ENCODE measurements at places on chromosomes 5 and 9.

GRCh38 chr9:8382777-8383527 is 583.4 kb upstream of the DMAC1 start:
- DNase-seq, result no peak

GRCh38 chr9:109297899-109298298 is 23.0 kb downstream of the EPB41L4B start:
- DNase-seq, result no peak

GRCh38 chr5:61401726-61402125 is 69.7 kb downstream of the ZSWIM6 start:
- no peak for DNase-seq

- no peak for DNase-seq
Measured at GRCh38 chr5:132877938-132878337, 4.5 kb downstream of the LEAP2 start.

- no peak for DNase-seq
Measured at GRCh38 chr5:154783774-154784460, 28.7 kb downstream of the LARP1 start.

DNA sequence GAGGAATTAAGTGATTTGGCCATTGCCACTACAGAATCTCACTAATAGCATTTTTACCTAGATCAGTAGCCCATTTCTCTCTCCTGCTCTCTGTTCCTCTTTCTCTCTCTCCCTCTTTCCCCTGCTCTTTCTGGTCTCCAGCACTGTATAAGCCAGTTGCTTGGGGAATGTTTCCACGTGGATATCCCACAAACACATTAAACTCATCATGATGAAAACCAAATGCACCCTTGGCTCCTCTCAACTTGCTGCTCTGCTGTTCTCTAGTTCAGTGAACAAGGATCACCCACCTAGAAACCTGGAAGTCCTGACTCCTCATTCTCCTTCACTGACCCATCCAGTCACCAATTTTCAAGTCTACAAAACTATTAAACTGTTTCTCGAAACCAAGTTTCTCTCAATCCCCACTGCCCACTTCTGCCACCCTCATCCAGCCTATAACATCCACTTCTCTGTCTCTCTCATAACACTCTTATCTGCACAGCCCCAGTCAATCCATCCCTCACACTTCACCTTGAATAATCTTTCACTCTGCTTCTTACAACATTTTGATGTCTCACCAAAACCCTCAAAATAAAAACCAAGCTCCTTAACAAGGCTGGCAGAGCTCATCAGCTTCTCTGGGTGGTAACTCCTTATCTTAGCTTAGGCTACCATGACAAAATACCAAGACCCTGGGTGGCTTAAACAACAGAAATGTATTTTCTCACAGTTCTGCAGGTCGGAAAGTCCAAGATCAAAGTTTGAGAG is 79.3 kb downstream of the ARL15 start:
- no peak for DNase-seq

DNA sequence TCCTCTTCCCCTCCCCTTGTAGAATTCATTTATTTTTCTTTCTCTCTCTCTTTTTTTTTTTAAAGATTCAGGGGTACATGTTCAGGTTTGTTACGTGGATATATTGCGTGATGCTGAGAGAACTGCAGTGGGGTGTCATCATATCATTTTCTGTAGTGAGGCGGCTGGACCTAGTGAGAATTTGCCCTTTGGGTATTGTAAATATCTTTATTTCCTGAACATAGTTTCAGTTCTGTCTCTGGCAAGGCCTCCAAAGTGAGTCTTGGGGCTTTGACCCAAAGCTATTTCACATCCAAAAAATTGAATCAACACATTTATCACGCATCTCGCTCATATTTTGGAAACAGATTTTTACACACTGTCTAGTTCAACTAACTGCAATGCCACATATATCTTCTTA is 25.4 kb upstream of the MYOT start:
- DNase-seq, result no peak

- DNase-seq, result no peak
Measured at GRCh38 chr9:104725014-104725413, 22.5 kb upstream of the NIPSNAP3A start.

DNA sequence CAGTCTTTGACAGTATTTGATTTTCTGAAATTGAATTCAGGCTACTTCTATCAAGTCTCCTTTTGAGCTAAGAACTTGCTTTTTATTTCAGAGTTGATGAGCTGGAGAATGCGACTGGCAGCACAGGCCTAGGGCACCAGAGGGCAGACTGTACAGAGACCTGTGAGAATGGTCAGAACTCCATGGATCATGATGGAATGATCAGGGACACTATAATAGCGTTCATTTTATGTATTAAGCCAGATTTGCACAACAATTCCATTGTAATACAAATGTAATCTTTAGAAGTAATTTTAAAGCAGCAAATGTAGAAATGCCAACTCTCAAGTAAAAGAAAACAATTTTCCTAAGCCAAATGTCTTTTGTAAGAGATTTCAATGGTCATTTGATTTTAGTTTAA is 902.4 kb downstream of the NR2F1-AS1 start:
- no peak for DNase-seq

DNA sequence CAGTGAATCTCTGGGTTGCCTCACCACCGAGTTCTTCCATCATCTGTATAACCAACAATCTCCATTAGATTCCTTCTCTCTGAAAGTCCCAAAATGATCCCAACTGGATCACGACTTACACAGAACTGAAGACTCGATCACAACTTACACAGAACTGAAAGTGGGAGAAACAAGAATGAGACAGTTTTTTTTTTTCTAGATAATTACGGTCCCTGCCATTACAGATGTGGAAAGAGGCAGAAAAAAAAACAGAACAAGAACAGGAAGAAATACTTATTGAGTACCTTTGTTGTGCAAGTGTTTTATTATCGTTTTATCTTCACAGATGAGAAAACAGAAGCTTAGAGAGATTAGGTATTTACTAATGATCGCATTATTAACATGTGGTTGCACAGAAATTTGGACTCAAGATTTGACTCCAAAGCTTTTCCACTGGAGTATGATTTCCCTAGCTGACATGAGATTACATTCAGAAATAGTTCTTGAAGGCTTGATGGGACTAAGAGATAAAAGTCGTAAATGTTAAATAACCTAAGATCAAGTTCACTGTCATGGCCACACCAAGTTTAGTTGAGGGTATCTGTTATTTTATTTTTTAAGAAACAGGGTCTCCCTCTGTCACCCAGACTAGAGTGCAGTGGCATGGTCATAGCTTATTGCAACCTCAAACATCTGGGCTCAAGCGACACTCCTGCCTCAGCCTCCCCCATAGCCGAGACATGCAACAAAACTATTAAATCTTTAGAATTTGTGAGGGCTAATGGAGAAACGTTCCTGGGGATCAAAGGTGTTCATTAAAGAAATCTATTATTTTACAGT is 8.9 kb downstream of the PLK2 start:
- no peak for DNase-seq

GRCh38 chr9:79129865-79130480 is 441.8 kb upstream of the TLE4 start:
- DNase-seq, result no peak

DNA sequence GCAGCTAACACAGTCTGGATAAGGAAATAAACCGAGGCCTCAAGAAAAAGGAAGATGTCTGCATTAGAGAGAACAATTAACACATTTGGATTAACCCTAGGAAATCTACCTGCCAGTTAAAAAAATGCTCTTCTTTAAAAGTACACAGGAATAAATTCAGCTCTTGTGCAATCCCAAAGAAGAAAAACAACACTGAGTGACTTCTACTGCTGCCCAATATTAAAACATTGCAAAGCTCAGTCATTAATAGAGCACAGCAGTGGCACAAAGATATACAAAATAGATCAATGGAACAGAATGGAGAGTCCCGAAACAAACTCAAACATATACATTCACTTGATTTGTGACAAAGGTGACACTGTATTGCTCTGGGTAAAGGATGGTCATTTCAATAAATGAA is 119.7 kb downstream of the GNAQ start:
- no peak for DNase-seq

- no peak for DNase-seq
Measured at GRCh38 chr9:109652971-109653370, 127.0 kb upstream of the PALM2AKAP2 start.

- DNase-seq, result no peak
Measured at GRCh38 chr9:109779711-109780452, at the start of gene PALM2AKAP2. PALM2AKAP2 (plus strand) TSS chr9:109780198; CDS start chr9:109780489, 291 bp downstream.

DNA sequence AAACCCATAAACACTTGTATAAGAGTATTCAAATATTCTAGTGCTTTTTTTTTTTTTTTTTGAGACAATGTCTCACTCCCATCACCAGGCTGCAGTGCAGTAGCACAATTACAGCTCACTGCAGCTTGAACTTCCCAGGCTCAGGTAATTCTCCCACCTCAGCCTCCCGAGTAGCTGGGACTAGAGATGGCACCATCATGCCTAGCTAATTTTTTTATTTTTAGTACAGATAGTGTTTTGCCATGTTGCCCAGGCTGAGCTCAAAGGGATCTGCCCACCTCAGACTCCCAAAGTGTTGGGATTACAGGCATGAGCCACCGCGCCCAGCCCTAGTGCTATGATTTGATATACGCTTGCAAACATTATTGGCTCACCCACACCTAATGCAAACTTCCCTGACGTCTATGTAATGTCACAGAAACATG is 11.8 kb downstream of the IL6ST start:
- DNase-seq, result no peak

DNA sequence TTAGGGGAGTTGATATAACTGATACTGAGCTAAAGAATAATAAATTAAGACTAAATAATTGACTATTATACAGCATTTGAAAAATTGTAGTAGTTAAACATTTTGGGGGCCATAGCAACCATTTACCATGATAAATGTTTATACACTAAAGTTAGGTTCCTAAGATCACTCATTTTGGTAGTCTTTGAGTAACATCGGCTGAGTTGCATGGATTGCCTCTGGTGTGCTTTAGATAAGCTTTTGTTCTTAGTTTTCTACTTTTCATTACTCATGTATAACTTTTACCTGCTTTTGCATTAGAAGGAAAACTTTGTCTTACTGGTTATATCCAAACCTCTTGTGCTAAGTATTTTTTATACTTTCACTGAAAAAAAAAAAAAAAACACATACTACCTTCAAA is 101.2 kb downstream of the SLC44A1 start:
- DNase-seq, result no peak

GRCh38 chr9:94082956-94083355 is 1.3 kb upstream of the PTPDC1 start:
- DNase-seq, result no peak

GRCh38 chr5:103243665-103244064 is 14.9 kb upstream of the MACIR start:
- DNase-seq, result no peak

GRCh38 chr5:66739951-66740350 is 143.8 kb downstream of the MAST4 start:
- no peak for DNase-seq

GRCh38 chr9:21543187-21543586 is 61.1 kb upstream of the IFNE start:
- no peak for DNase-seq

GRCh38 chr9:77183581-77183980 is 6.2 kb downstream of the VPS13A start:
- no peak for DNase-seq

DNA sequence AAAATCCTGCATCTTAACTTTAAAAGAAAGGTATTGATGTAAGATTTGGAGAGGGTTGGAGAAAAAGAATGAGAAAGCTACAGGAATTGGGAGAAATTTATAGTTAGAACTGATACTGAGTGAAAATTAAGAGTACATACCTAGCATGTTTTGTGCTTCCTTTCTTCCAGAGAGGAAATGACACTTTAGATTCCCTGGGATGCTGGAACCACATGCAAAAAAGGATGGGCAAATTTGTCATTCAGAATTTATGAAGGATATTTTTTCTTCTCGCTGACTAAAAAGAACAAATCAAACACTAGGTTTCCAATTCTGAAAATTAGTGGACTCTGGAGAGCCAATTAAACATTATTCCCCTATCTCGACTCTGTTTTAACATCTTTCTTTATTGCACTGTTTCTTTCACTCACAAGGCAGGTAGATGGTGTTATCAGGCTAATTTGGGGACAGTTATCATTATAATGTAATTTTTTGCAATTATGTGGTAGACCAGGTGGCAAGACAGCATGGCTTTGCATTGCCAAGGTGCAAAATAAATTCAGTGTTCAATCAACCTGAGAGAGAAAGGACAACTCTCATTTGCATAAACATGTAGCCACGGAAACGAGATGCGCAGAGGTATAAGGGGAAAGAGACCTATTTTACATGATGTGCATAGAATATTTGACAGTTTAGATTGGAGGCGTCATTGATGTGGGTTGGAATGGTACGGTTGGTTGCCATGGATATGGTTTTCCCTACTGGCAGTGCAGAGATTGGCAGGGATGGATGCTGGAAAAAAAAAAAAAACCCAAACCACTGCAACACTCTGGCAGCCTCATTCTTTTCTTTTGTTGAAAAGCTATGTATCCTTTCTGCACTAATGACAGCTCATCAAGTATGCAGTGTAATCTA is 320.4 kb upstream of the CCNH start:
- DNase-seq, result no peak

DNA sequence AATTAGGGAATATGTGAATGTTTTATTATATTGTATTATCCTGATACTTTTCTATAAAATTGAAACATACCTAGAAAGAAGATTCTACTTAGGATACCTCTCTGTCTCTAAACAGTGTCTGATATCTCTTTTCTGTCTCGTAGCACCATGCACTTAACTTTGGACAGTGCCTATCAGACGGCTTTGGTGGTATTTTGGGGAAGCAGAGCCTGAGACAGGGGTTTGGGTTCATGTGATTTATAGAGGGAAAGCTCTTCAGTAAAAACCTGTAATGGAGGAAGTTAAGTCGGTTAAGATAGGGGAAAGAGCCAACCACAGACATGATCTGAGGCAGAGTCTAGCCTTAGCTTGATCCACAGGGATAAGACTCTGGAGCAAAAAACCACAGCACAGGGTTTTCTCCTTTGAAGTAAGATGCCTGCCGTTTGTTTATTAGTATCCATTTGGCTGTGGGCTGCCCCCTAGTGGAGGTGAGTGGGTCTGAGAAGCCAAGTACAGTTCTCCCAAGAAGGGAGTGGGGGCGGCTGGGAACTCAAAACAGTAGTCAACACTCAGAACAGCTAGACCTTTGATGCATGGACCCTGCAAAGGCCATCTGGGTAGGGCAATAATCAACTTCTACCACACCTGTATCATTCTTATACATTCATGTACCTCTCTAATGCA is 141.2 kb upstream of the ASTN2 start:
- DNase-seq, result peak; percentile 4

DNA sequence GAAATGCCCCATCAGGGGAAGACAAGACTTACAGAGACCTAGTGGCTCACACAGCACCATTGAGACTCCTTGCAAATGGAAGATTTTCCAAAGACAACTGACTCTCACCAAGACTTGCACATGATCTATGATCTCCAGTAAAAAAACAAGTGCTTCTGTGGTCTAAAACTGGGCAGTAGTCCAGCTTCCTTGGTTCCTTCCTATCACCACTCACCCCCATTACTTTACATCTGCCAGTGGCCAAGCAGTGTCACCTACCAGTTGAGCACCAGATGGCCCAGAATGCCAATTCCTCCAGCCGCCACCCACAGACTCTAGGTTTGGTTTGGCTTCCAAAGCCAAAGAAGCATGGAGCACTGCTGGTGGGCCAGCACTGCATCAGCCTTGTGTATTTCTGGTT is 47.7 kb downstream of the SH3TC2 start:
- no peak for DNase-seq
